ENCODE measurements at places on chromosomes 12 and 14. TPM values are rescaled to one million over a fixed set of nuclear protein-coding genes. Genes with fewer than 3 reads are reported as not detected.

The SOX5 gene
- total RNA-seq: 0.27 TPM

DNA sequence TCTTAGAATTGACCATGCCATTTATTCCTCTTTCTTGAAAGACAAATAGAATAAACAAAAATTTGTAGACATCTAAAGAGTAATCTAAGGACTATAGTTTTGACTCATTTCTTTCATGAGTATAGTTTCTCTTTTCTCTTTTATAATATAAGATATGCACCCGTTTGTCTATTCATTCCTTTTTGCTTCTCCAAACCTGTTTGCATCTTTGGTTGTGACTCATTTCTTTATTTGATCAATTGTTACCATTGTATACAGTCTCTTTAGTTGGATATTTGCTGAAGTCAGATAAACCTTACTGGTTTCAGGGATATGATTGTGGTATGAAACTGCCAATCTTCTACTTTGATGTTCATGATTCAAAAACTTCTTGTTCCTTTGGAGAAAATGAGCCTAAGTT is 268.7 kb downstream of the FBXL14 start:
- no peak for DNase-seq

DNA sequence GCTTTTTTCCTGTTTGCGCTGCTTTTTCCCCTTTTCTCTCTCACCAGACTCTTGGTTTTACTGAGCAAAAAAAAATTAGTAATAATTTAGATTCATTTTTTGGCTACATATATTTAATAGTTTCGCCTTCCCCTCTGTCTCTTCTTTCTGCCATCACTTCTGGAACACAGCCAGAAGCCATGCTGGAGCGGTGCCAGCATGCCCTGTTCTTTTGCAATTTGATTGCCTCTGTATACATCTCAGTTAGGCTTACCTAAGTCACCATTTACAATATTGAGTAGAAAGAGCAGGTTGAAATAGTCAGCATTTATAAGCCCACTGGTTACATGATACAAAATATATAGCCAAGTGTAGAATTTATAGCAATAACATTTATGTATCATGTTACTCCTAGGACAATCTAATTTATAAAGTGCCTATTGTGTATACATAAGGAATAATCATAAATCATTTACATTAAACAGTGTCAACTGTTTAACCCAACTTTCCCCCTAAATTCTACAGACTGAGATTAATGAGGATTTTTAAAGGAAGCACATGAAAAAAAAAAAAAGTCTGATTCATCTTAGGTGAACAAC is 413.8 kb upstream of the SOX5 start:
- DNase-seq: peak; percentile 10

DNA sequence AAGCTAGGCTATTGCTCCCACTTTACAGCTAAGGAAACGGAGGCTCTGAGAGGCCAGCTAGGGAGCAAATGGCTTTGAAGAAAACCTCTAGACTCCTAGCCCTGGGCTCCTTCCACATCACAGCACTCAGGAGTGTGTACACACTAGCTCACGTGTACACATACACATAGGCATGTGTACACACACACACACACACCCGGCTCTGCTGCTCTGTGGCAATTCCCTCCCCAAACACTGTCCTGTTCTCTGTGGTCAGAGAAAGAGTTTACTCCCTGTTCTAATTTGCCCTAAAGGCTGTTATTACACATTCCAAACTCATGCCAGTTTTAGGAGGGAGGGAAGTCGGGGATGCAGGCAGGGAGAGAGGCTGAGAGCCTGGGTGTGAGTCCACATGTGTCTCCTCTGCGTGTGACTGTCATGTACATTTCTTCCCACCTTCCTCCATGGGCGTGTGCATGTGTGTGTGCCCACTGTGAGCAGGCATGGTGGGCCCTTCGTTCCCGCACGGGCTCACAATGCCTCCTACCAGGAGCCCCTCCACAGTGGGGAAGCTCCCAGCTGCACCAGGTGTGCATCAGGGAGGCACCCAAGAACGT is 14.2 kb downstream of the TRPV4 start:
- DNase-seq: no peak

- DNase-seq: no peak
Measured at GRCh38 chr14:78704965-78705364, 534.8 kb downstream of the NRXN3 start.

- DNase-seq: no peak
Measured at GRCh38 chr14:95023886-95024285, 133.4 kb downstream of the DICER1 start.

DNA sequence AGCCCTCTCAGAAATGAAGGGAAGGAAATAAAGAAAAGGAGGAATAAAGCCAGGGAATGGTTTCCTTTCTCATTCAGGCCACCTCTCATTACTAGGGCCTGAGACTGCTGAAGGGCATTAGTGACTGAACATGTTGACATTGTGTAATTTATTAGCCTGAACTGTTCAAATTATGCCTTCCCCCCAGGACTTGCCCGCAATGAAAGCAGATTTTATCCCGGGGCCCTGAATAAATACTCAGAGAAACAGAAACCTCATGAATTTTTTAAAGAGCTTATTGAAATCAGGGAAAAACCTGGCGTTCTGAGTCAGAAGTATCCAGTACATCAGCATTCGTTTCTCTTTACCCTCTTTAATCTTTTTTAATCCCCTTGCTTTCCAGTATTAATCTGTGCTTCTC is 35.9 kb upstream of the WSCD2 start:
- DNase-seq: no peak
